Kidney glomerular epithelial cell (primary cell): ENCODE measurements at places on chromosomes 6 and 20.

GRCh38 chr6:111591370-111591900, 14.2 kb downstream of the TRAF3IP2 start:
- peak; percentile 96 for DNase-seq

DNA sequence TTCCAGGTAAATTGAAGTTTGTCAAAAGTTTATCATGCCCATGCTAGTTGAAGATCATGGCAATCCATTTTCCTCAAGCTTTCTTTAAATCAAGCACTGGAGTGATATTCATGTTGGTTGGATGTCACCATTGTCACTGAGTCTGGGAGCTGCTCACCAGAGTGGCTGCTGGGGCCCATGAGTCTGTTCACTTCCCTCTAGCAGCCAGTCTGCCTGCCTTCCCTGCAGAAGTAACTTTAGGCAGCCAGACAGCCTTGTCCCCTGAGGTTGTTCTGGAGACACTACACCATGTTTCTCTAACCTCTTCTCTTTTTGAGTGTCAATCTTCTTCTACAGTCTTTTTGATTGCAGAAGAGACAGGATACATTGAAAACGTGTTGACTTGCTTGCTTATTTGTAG, 5.5 kb downstream of the SIRT5 start:
- no peak for DNase-seq

GRCh38 chr6:15073344-15073789, 172.5 kb upstream of the JARID2 start:
- DNase-seq: peak; percentile 84

DNA sequence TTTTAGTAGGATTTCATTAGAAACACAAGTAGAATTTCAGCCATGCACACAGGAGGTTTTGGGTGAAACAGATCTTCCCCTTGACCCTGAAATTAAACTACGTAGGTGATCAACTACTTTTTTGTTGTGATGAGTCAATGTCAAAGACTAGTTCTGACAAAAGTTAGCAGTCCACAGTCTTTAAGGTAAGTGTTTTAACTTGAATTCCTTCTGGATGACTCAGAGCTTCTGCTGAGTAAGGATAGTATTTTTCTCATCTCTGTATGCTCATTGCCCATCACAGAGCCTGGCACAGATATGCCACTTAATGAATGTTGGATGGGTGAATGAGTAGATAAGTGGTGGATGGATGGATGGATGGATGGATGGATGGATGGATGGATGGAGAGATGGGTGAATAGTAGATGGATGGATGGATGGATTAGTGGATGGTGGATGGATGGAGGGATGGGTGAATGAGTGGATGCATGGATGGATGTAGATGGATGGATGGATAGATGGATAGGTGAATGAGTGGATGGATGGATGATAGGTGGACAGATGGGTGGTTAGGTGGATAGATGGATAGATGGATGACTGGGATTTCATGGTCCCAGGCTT, 165.3 kb downstream of the ZMYND8 start:
- peak; percentile 60 for DNase-seq

DNA sequence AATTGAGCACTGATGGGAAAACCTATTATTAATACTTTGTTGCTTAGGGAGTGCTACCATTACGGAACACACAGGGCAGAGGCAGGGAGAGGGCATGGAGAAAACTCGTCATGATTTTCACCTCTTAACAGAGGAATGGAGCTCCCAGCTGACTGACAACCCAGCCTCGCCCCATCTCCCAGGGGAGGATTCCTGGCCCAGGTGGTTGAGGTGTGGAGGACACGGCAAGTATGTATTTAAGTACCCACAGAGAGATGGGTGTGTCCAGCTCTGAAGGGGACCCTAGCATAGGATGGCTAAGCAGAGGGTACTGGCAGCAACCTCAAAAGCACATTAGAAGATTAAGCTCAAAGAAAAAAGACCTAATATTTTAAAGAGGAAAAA, 261.9 kb upstream of the MOCS1 start:
- no peak for DNase-seq

DNA sequence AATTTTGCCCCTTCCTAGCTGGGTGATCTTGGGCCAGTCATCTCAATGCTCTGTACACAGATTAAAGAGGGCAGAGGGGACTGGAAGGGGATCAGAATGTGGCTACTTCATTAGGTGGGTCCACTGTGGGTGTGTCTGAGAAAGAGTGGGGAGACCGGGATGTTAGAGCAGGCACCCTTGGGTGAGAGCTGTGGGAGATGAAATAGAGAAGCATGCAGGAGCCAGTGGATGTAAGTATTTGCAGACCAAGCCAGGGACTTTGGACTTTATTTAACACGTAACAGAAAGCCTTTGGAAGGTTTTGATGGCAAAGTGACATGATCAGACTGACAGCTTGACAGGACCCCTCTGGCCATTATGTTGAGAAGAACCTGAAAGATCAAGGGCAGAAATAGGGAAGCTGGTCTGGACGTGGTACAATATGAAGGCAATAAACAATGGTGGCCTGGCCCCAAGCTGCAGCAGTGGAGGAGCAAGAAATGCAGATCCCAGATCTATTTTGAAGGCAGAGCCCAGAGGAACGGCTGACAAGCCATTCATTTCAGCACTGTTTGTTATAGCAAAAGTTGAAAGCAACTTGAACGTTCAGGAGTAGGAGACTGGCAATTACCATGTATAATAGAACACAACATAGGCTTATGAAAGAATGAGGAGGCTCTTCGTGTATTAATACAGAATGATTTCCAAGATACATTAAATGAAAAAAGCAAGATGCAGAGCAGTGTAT, 82.5 kb upstream of the ZNFX1 start:
- DNase-seq: no peak

DNA sequence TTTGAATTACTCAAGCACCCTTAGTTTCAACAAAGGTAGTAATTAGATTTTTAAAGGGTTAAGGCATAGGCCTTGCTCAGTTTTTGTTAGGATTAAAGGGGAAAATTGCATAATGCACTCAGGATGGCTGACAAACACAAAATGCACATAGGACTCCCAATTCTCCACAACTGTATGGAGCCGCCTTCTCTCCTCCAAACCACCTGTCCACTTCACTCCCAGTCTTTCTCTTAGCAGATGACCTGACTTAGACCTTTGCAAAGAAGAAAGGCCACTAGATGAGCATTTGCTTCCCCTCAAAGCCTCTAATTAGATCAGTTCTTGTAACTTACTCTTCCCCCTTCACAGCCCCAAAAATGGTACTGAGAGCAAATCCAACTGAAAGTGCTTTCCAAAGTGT, 20.1 kb downstream of the NSFL1C start:
- no peak for DNase-seq

GRCh38 chr6:42690151-42690702, 32.2 kb downstream of the PRPH2 start:
- no peak for DNase-seq

DNA sequence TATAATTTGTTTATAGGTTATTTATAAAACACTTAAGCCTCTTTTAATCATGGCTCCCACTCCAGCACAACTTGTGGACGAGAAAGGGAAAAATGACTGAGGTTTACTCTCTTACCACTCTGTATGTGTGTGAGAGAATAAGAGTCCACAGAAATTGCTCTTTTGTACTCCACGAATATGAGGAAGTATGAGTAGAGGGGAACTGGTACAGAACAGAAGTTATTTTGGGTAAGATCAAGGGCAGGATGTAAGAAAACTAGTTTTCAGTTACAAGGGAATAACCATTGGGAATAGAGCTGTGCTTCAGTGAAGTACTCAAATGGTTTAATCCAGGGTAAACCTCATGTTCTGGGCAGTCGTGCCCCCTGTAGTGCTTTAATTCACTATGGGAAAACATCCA, 72.6 kb downstream of the REV3L start:
- DNase-seq: no peak

DNA sequence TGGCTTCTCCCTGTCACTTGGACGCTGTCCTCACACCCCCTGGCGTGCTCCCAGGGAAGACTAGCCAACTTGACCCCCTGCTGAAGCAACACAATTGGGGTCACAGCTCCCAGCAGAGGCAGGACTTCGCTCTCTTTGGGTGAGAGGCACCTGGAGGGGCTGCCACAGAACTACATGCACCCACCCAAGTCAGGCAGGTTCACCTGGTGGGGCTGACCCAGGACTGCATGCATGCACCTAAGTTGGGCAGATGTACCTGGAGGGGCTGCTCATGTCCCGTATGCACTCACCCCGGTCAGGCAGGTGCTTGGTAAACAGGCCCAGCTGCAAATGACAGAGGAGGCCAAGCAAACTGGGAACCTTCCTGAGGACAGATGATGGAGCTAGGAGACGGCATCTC, 154.3 kb upstream of the RPS6KA2 start:
- DNase-seq: no peak

DNA sequence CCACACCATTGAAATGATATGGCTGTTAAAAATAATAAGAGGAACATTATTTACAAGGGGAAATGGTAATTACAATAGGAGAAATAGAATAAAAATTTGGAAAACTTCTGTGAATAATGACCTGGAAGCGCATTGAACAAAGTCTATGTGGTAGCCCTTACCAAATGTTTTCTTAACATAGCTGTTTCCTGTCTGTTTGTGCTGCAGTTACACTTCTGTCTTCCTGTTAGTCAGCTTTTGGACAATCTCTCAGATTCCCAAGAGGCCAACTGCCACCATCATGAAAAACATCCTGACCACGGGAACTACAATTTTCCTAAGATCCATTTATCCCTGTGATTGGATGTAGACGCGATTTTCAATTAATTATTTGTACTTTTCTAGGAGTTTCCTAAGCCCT, 754.4 kb upstream of the MARCKS start:
- no peak for DNase-seq

- DNase-seq: no peak
These were observed 133.2 kb upstream of the LY86 start for GRCh38 chr6:6455272-6455671.

GRCh38 chr6:30754631-30755030, 10.3 kb upstream of the IER3 start:
- DNase-seq: no peak

- no peak for DNase-seq
These were observed 19.0 kb upstream of the ADGRF4 start for GRCh38 chr6:47679322-47679906.

DNA sequence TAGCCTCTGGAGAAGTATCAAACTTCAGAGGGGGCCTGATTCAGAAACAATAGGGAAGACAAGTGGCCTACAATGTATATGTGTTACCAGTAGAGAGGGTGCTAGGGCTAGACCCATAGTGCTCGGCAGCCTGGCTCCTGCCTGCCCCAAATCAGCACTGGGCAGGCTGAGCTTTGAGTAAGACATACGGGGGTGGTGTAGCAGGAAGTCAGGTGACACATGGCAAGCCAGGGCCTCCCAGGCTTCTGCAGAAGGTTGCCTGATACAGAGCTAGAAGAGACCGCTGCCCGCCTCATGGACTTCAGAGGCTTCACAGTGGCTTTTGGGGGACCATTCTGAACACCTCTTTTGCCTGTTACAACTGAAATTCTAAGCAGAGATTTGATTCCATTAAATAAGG, 43.4 kb downstream of the RALY start:
- no peak for DNase-seq

- no peak for DNase-seq
These were observed 39.9 kb downstream of the FOXA2 start for GRCh38 chr20:22544462-22544861.

DNA sequence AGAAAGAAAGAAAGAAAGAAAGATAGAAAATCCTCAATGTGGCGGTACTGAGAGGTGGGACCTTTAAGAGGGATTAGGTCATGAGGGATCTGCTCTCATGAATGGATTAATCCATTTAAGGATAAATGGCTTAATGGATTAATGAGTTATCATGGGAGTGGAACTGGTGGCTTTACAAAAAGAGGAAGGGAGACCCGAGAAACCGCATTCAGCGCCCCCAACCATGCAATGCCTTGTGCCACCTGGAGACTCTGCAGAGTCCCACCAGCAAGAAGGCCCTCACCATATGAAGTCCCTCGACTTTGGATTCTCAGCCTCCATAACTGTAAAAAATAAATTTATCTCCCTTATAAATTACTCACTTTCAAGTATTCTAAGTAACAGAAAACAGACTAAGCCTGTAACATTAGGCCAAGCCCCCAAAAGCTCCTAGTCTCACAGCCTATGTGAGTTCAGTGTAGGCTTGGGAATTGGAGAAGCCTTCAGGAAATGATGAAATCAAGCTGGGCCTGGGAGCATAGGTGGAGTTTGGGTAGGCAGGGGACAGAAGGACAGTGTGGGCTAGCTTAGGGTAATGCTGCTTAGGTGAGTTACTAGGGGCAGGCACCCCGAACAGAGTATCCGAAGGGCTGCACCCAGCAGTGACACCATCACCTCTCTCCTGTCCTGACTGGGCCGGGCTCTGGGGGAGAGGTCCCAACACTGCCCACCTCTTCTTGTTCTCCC, 36.2 kb upstream of the RNF24 start:
- DNase-seq: no peak

GRCh38 chr6:111774346-111774703, 98.9 kb downstream of the FYN start:
- DNase-seq: no peak

DNA sequence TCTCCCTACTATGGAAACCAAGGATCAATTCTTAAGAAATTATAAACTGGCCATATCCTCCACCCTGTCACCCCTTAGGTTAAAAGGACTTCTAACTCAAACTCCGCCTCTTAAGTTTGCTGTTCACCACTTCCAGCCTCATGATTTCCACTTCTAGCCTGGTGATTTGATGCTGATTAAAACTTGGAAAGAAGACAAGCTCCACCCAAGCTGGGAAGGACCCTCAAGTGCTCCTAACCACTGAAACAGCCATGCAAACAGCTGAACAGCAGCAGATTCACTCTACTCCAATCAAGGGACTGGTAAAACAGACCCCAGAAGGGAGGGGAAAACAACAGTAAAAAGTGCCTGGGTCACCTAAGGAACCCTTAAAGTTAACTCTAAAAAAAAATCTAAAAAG, 10.3 kb downstream of the LCA5 start:
- no peak for DNase-seq

- no peak for DNase-seq
These were observed 24.5 kb downstream of the SRSF3 start for GRCh38 chr6:36618366-36619355.

DNA sequence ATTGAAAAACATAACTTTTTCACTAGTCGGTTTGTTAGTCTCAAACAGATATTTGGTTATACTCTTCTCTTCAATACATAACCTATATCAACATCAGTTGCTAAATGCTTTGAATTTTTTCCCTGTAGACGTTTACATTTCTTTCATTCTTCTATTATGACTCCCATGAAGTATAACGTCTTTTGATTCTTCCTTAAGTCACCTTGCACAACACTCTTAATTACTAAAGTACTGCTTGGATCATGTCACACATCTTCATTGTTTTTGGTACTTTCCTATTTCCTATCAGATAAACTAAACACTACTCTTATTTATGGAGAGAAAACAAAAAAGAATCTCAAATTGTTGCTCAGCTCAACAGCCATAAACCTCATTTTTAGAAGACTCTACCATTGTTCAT, 23.0 kb upstream of the BMP5 start:
- peak; percentile 53 for DNase-seq

DNA sequence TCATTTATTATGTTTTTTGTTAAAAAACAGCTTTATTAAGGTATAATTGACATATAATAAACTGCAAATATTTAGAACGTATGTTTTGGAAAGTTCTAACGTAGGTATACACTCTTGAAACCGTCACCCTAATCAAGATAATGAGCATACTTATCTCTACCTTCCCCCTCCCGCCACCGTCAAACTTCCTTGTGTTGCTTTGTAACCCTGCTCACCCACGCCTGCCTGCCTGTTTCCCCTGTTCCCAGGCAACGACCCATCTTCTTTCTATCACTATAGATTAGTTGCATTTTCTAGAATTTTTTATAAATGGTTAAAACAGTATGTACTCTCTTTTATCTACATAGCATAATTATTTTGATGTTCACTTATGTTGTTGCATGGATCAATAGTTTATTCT, 33.5 kb upstream of the GCLC start:
- no peak for DNase-seq
